ENCODE measurements at places on chromosomes 1 and 21.

DNA sequence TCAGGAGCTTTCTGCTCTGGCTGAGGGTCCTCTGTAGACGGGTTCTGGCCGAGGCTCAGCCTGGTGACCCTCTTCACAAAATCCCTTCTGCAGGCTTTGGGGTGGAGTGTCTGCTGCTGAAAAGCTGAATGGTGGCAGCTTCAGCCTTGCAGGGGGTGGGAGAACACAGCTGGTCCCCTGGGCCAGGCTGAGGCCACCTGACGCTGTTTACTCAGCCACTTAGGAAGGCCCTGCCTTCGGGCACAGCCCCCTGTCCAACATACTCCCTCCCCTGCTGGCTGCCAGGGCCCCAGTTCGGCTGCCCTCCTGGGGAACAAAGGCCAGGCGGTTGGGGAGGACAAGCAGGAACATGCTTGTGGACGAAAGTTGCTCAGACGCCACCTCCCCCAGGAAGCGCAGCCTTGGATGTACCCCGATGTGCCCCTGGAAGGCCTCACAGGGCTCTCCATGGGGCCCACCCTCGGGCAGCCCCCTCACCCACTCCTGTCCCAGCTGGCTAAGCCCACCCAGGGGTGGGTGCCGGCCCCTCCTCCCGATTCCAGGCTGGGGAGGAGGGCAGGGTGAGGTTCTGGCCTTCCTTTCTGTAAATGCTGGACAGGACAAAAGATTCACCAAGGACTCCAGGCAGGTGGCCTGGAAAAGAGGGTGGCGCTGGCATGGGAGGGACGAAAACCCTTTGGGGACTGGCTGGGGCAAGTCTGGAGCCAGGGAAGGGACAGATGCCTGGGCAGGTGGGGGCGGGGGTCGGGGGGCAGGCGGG, at the start of gene ANKRD65:
Gene ANKRD65, minus strand, starts transcription at position 130 of the 760 bp plus-strand sequence. CDS start 271 bp downstream, outside the sequence.
- DNase-seq, result no peak

GRCh38 chr1:199132006-199132405, 493.2 kb downstream of the PTPRC start:
- DNase-seq, result no peak

GRCh38 chr1:158323866-158324265, 7.5 kb downstream of the CD1B start:
- DNase-seq, result no peak

DNA sequence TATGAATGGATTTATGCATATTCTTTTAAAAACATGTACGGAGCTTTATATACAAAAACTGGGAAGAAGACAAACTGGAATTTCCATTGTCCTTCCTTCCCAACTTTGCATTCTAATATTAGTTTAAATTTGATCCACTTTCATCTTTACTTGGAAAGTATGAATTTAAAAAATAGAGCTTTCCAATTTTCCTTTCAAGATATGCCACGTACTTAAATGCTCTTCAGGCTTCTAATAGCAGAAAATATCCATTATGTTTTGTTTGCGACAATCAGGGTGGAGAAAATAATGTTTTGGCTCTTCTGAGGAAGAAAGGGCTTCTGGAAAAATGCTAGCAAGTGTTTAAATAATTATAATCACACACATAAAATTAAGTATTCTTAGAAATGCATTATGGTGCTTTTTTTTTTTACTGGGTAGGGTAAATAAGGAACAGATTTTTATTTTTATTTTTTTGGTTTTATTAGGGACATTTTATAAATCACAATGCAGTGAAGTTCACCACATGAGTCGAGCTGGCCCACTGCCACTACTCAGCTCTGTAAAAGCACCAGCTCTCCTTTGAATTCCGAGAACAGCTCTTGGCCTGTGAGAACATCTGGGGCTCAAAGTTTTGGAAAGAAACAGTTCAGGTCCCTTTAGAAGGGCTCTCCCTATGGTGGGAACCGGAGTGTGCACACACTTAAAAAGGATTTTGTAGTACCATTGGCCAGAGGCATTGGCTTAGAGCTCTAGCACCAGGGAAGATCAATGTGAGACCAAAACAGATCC, 287.4 kb upstream of the LYPLAL1 start:
- DNase-seq, result no peak

DNA sequence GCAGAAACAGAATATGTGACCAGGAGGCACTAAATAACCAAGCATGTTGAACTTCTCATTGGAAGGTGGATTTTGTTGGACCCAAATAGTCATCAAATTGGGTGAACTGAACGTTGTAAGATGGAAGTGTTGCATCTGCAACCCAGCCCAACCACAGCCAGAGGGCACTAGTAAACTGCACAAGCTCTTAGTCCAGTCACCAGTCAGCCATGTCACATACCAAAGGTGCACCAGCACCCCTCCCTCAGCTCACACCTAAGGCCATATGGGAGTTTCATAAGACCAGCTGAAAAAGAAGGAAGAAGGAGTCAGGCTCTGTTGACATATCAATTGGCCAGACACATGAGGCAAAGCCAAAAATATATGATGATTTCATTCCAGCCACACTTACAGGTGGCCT, 481.7 kb upstream of the NR5A2 start:
- DNase-seq, result no peak

Data from activated CD4-positive, alpha-beta T cell treated with anti-CD3 and anti-CD28 coated beads, Interleukin-2, amount 50 U/mL, for 48 hours (primary cell).